Stimulated activated CD4-positive, alpha-beta T cell treated with anti-CD3 and anti-CD28 coated beads, TNF-alpha, amount 100 ng/mL, for 1 hour (primary cell): ENCODE measurements at places on chromosomes 2 and 18.

GRCh38 chr2:10330700-10331026, 28.0 kb downstream of the HPCAL1 start:
- no peak for DNase-seq

DNA sequence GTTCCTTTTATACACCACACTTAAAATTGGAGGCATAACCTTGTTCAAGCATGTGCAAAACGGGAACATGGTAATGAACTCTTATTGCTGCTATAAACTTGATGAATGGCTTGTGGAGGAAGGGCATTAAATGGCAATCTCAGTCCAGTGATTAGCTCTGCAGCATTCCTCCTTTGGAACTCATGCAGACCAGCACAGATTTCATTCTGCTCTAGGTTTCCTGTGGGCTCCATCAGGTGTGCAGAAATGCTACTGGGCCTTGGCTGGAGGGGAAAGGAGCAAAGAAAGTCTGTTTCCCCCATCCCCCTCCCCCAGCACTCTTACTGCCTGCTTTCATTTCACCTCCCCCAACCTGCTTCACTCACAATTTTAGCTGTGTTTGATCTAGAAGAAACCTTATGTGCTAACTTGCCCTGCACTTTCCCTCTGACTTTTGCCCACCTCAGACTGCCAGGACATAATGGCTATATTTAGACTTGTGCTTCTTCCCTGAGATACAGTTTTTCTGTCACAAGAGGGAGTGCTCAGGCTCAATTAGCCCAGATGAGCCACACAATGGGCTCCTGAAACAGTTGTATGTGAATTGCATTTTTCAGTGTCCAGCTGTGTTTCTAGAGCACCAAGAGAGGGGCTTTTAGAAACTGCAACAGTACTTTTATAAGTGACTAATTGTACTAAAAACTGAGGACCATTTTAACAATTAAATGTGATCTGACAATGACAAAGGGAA, 109.8 kb downstream of the FSHR start:
- DNase-seq, result no peak

GRCh38 chr2:215930505-215931253, 82.7 kb downstream of the MREG start:
- DNase-seq, result no peak

DNA sequence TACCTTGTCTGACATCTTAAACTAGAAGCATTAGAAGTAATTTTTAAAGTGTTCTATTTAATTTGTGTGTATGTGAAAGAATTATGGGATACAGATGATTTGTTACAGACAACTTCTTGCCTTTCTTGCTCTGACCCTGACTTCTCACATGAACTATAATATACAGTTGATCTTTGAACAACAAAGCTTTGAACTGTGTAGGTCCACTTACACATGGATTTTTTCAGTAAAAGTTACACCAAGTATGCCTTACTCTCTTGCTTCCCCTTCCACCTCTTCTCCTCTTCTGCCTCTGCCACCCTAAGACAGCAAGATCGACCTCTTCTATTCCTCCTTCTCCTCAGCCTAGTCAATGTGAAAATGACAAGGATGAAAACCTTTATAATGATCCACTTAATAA, 42.2 kb downstream of the SLC40A1 start:
- no peak for DNase-seq

DNA sequence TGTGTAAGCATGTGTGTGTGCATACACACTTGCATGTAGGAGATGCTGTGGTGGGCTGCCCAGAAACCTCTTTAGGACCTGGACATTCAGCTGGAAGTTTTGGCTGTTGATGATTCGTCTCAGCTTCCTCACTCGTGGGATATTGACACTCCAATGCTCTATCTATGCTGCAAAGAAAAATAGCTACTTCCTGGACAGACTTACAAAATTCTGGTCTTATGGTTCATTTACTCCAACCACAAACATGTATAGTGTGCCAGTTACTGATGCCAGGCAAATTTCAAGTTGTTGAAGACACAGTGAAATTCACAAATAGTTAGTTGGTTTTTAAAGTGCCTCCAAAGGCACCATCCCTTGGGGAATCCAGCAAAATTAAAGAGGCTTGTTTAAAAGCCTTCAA, 882.6 kb downstream of the CPS1 start:
- no peak for DNase-seq

DNA sequence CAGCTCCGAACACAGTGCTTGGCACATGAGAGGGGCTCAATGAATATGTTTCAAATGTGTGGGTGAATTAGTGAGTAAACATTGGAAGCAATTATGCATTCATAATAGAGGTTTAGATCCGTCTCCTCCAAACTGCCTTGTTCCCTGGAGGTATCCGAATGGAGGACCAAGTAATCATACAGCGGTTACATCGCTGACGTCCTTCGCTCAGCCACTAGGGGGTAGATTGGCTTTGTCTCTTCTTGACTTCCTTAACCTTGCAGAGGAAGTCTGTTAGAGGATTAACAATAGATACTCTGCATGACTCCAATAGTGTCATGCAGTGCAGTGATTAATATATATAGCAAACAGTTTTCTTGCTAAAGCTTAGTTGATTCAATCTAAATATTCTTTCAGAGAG, 517.0 kb downstream of the PTPRM start:
- DNase-seq, result no peak

DNA sequence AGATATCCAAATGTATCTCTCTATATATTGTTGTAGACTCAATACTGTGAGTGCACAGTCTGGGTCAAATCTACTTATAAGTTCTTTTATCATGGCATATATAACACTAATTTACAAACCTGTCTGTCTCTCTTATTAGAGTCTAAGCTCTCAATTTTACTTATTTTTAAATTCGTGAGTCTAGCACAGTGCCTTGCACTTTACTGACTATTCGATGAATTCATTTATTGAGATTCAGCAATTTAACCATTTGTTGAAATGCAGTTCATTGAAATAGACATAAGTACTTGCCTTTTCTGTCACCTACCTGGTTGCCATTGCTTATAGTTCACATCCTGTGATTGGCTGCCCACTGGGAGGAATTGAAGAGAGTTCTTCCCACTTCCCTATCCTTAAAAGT, 10.3 kb upstream of the ALS2 start:
- no peak for DNase-seq

GRCh38 chr2:159187106-159187505, 99.4 kb downstream of the WDSUB1 start:
- DNase-seq, result no peak
